ENCODE measurements at places on chromosomes 2 and 18.

DNA sequence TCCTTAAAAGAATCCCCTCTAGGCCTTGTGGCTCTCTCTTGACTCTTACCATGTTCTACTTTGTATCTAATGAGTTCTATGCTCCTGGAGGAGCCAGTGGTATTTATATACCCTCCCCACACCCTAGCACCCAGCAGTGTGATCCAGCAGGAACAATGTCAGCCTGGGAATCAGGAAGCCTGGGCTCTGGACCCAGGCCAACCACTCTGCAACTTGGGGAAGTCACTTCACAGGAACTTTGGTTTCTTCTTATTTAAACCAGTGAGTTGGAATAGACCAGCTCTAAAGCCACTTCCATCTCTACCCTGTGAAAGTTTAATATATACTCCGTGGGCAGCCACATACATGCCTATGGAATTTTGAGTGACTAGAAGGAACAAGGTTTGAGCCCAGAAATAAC lies 11.6 kb upstream of the SPTBN1 start:
- DNase-seq, result no peak

GRCh38 chr2:240294514-240294913 lies 140.9 kb upstream of the GPC1 start:
- no peak for DNase-seq

GRCh38 chr2:19073522-19073921 lies 284.9 kb downstream of the OSR1 start:
- no peak for DNase-seq

- peak; percentile 39 for DNase-seq
Measured at GRCh38 chr2:27071277-27071989, at the start of gene OST4. TSS of gene OST4 (minus strand) at chr2:27071654.

GRCh38 chr18:61694236-61694635 lies 198.6 kb downstream of the RNF152 start:
- no peak for DNase-seq

DNA sequence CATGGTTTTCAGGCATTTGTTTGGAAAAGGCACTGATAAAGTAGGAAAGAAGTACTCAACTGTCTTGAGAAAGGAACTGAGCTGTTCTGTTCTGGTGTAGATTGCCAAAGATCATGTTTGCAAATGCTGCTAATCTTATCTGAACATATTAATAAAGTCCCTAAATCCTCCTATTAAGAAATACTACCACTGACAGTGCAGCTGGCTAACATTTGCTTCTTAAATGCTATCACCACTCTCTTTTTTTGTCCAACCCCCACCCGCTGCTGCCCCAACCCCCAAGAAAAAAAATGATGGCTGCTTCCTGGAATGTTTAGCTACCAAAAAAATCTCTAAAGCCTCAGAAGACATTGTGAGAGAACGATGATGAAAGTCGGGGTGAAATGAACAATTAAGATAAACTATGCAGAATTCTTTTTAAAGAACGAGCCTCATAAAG lies 130.7 kb downstream of the CCBE1 start:
- no peak for DNase-seq

- no peak for DNase-seq
Measured at GRCh38 chr2:125745514-125745913, 910.4 kb upstream of the GYPC start.

GRCh38 chr2:234747833-234748559 lies 203.8 kb upstream of the SH3BP4 start:
- no peak for DNase-seq

DNA sequence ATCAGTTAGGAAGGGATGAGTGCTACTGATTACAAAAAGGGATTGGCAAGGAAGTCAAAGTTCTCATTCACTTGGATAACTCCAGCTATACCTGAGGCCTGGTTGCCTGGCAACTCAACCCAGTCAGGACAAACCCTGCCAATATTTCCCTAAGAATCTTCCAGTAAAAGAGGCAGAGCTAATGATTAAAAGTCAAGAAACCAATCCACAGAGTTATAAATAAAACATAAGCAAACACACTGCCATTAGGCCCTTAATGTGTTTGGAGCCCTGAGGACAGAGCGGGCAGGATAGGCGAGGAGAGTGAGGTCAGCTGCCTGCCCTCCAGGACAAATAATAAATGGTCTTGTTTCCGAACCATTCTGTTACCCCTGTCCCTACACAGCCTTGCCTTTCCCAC lies 215.6 kb upstream of the NABP1 start:
- DNase-seq, result no peak

DNA sequence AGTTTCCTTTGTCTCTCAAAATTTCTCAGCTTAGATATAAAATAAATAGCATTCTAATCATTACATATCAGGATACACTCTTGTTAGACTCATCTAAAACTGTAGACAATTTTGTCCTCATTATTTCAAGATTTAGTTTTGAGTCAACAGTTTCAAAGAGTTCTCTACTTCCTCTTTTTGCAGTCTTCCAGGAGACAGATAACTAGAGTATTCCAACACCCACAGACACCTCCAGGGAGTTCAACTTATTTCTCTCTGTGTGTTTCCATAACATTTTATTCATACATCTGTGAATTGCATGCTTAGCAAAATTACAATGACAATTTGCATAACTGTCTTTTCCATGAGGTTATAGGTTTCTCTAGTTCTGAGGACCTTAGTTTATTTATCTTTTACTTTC lies 166.6 kb upstream of the HNMT start:
- DNase-seq, result no peak

GRCh38 chr2:19850056-19851050 lies 51.4 kb downstream of the TTC32 start:
- no peak for DNase-seq

GRCh38 chr2:97796465-97797126 lies 83.2 kb downstream of the ZAP70 start:
- DNase-seq, result no peak

DNA sequence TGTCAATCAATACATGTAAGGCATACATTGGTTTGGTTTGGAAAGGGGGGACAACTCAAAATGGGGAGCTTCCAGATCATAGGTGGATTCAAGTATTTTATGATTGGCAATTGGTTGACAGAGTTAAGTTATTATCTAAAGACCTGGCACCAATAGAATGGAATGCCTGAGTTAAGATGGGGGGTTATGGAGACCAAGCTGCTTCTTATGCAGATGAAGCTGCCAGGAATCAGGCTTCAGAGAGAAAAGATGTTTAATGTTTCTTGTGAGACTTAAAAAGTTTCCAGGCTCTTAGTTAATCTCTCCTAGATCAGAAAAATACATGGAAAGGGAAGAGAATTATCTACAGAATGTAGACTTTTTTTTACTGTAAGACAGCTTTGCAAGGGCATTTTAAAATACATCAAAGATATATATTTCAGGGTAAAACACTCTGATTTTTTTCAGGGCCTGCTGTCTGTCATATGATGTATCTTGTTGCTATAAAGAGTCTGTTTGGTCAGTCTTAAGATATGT lies 1343.2 kb upstream of the LRRTM1 start:
- no peak for DNase-seq

- DNase-seq, result no peak
Measured at GRCh38 chr2:88561646-88562388, 65.4 kb downstream of the EIF2AK3 start.

GRCh38 chr2:237141571-237142051 lies 55.9 kb downstream of the COPS8 start:
- no peak for DNase-seq

DNA sequence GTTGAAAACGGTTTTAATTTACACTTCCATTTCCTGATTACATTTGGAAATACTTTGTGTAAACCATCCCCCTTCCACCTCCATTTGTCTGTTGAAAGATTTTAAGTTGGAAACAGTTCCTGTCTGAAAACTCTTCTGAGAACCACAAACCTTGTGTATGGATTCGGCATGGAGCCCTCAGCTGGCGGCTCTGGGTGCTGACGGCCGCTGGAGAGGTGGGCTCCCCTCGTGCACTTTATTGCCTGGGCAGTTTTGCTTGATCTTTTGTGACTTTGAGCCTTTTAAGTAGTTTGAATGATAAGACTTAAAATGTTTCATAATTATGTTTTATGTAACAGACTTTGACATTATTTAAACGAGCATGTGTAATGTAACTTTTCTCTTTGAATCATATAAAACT lies 11.1 kb downstream of the KLF11 start:
- no peak for DNase-seq

- no peak for DNase-seq
Measured at GRCh38 chr2:216923706-216924105, 63.8 kb upstream of the TNP1 start.

DNA sequence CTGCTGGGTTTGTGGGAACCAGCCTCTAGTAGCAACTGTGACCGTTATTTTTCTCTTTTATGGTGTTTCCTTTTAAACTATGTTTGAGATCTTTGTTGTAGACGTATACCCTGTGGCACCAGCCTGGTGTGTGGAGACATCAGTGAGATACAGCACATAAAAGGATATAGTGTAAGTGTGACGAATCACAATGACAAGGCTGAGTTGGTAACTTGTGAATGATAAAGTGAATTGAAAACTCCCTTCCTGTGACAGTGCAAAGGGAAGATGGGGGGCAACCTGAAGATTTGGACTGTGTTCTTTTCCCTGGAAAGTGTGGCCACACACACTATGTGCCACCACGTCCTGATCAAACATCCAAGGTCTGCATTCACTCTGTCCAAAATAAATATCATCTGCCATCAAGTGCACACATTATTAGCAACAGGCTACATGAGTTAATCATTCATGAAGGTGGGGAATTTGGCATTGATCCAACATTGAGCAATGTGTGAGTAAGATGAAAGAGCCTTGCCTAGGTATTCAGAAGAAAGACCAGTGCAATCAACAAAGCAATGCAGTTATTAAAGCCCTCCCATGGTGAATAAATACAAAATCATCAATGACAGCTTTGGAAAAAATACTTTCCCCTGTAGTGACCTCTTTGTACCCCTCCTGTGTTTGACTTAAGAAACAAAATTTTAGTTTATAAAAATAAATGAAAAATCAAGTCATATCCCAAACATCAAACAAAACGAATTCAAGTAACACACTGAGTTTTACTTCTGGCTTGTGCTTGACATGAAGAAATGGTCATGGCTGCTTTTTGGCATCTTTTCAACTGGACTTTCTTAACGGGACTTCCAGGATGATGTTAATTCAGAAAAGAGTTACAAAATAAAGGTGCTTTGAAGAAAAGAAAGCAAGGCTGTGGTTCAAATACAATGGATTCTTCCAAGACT lies 1280.5 kb upstream of the ZEB2 start:
- DNase-seq, result no peak

DNA sequence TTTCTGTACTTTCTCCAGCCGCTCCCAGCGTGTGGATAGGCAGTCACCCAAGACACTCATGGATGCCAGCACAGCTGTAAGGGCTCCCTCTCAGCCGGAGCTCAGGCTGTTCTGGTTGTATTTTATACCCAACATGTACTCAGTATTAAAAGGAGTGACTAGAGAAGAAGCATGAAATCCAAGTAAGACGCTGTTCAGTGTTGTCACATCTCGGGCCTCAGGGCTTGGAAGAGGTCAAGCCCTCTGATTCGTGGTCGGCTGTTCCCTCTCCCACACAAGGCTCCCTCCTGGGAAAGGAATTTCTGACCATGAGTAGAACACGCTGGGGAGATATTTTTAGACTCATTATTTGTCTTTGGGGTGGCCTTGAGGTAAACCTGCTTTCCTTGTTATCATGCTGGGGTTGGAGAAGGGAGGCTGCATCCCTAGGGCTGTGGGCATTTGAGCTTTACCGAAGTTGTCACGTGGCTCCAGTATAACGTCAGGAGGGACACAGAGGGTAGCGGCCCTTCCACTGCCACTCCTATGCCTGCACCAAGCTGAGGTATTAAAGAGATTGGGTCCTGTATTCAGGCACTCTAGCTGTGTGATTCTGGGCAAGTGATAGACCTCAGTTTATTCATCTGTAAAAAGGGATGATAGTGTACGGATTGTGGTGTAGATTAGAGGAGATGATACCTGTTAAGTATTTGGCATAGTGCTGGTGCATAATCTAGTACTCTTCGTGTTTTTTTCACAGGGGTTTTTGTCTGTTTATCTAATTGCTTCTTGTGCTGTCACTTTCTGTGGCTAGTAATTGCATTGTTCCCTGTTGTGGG lies 34.1 kb downstream of the HK2 start:
- no peak for DNase-seq

DNA sequence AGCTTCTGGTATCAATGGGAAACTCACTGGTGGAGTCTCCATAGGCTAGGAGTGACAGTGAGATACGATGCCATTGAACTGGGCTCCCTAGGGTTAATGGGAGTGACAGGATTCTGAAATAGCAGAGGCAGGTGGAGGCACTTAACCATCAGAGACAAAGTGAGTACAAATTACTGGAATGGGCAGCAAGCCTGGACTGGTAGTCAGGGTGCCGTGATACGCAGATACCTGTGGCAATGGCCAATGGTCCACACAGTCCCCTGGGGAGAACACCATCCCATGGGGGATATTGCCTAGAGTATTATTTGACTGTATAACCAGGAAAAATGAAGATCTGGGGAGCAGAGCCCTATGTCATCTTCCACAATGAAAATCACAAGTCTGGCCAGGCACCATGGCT lies 17.3 kb downstream of the CHCHD5 start:
- DNase-seq, result no peak

DNA sequence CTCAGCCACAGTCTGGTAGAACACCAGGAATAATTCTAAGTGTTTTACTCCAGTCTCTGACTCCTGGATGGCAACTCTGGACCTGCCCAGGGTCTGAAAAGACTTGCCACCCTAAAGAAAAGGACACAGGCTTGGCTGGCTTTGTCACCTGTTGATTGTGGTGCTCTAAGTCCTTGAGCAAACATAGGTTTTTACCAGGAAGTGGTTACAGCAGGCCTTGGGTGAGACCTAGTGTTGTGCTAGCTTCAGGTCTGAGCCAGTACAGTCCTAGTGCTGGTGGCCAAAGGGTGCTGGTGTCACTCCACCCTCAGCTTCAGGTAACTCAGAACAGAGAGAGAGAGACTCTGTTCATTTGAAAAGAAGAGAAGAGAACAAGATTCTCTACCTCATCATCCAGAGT lies 1239.4 kb upstream of the CRIM1 start:
- no peak for DNase-seq

DNA sequence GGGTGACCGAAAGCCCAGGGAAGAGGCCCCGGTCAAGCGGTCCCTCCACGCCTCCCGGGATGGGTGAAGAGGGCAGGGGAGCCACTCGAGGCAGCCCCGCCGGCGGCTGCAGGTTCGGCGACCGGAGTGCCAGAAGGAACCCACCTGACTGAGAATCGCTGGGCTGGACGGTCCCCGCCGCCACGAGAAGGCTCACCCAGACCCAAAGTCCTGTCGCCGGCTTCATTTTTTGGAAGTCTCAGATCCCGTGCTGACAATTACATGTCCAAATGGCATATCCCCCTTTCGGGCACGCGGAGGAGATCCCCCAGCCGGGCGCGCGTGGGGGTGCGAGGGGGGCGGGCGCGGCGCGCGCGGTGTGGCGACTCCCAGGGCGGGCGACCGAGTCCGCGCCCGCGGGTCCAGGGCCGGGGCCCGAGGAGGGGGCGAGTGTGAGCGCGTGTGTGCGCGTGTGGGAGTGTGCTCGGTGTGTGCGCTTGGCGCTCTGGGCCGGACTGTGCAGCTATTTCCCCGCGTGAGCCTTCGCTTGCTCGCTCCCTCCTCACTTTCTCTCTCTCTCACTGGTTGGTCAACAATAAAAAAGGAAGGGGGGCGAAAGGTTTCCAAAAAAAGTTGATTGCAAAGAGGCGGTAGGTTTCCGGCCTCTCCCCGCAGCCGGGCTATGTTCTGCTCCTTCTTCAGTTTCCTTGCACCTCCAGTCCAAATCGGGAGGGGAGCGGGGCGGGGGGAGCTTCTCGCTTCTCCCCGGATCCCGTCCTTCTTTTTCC lies at the start of gene ERBB4:
TSS of gene ERBB4 (minus strand) at position 498 of the 767 bp plus-strand sequence. CDS start at position 226, 272 bp downstream.
- no peak for DNase-seq
